Ureter (tissue), 1 donor: ENCODE measurements at places on chromosomes 13 and 19.

DNA sequence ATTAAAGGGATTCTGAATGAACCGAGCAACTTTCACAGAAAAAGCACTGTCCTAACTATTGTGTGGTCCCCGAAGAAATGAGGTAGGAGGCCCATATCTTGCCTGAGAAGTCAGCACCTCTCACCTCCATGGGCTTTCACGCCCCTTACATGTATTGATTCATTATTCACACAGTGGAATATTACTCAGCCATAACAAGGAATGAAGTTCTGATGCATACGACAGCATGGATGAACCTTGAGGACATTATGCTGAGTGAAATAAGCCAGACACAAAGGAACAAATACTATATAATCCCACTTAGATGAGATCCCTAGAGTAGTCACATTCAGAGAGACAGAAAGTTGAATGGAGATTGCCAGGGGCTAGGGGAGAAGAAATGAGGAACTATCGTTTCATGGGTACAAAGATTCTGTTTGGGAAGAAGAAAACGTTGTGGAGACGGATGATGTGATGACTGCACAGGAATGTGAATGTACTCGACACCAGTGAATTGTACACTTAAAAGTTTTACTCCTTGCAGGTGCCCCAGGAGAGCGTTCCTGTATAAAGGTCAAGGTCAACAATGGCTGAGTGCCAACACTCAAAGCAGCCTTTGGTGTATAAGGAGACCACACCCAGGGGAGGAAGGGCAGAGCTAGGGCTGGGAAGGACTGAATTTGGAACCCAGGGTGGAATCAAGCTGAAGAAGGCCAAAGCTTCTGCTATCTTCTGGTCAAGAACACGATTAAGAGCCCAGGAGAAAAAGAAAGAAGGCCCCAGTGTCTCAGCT lies 22.5 kb downstream of the ZIC5 start:
- DNase-seq, result no peak

DNA sequence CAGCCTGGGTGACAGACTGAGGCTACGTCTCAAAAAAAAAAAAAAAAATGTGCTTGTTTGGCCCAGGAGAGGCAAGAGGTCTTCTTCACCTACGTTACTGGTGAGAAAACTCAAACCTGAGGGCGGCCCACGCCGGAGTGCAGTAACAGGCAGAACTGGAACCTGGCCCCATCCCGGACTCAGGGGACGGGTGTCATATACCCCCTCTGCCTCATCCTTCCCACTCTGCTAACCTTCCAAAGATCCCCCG lies 414 bp upstream of the ADAT3 start:
- DNase-seq, result no peak

DNA sequence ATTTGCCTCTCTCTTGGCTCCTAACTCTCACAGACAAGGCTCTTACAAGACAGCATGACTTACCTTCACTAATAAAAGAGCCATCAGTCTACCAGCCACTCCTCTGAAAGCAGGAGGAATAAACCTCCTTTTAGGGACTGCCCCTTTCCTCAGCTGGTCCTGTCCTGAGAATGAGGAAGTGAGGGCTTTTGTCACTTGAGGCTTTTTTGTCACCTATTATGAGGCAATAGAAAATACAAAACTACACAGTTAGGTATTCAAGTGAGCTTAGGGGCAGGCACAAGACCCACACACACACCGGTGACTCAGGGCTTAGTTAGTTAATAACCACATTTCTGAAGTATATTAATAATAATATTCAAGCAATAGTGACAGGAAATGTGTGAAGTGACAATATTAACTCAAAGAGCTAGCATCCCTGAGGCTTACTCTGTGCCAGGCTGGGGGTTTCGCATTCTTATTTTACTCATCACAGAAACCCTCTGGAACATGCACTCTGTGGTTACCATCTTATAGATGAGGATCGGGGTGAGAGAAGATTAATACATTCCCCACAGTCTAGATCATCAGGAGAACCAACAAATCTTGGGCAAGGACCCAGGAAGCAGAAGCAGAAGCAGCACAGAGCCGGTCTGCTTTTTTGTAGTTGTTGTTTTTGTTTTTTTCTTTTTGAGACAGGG lies 379.9 kb downstream of the LIG4 start:
- no peak for DNase-seq

- DNase-seq, result peak; percentile 97
These were observed at the start of gene CCDC9 for GRCh38 chr19:47255879-47256692. Gene CCDC9 (plus strand): TSS chr19:47256525. CDS start chr19:47258401, 1,876 bp downstream.

DNA sequence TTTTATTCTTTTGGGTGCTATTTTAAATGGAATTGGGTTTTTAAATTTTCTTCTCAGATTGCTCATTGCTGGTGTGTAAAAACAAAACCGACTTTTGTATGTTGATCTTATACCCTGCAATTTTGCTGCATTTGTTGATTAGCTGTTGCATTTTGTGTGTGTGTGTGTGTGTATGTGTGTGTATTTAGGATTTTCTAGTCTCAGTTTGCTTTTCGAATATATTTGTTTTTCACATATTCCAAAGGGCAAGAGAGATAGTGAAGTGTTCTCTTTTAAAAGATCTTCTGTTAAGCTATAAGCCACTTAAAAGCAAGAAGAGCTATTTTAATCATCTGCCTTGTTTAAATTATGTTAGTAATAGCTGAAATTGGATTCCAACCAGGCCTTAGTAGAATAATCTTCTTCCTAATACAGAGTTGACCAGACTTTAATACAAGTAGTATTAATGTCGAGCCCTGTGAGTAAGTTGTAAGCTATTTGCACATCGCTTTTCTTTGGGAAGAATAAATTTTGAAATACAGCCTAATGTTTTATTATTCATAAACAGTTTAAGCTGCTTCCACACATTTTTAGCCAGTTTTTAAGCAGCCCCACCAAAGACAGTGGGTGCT lies 57.4 kb downstream of the TM9SF2 start:
- DNase-seq, result no peak
